ENCODE measurements at places on chromosomes 6 and 20. TPM values are rescaled to one million over a fixed set of nuclear protein-coding genes. Genes with fewer than 3 reads are reported as not detected.
A peak's percentile ranks its signal among the peaks of the same experiment; 100 is the strongest.

DNA sequence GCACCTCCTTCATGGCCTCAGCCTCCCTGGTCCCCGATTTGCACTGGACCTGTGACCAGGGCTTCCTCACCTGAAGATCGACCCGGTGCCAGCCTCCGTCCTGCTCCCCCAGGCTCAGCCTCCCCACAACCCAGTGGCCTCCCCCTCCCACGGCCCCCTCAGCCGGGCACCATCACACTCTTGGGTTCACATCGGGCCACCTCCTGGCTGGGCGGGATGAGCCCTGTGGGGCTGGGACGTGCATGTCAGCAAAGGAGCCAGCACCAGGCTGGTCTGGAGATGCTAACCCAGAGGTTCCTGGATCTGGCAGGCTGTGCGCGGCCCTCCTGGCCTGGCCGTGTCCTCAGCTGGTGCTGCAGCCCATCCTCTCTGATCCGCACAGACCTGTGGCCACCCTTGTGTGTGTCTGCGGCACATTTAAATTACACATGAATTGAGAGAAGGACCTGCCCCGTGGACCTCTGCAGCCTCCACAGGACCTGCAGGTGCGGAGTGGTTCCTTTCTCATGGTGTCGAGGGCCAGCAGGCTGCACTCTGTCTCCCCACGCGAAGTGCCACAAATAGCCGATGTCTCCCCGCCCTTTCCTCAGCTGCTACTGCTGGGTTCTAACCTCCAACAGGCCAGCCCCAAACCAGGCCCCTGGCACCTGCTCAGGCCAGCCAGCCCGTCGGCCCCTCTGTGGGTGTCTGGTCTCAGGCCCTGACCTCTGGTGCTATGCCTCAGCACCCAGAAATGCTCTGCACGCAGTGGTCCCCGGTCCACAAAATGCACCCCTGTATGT, 237.5 kb downstream of the ERMARD start:
- DNase-seq: no peak

DNA sequence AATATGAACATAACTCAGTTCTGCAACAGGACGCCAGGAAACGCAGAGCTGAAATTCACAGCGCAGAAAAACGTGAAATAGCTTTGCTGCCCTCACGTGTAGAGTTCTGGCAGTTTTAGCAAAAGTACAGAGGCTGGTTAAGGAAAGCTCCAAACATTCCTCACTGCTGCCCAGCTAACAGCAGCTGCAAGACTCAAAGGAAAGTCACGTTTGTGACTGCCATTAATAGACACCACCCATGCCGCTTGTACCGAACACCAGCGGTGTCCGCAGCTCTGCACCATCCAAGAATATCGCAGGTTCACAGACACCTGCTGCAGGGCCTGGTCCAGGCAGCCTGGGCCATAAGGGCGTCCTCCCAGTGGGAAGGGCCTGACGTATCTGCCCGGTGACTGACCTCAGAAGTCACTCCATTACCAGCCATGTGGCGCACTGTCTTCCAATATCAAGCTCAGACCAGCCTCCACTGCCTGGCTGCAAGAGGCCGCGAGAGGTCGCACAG, 61.4 kb downstream of the WDR27 start:
- peak; percentile 69 for DNase-seq

- peak; percentile 41 for DNase-seq
These were observed 364.1 kb upstream of the BTBD3 start for GRCh38 chr20:11553603-11554002.

- DNase-seq: peak; percentile 50
These were observed 547.2 kb downstream of the CD83 start for GRCh38 chr6:14664621-14665315.

GPSM3 gene
- 5.4 TPM for total RNA-seq

TMC2 gene
- not detected for total RNA-seq

CYP39A1 gene
- not detected for total RNA-seq

NCOA3 gene
- 36.6 TPM for total RNA-seq

MAFB gene
- 1.8 TPM for total RNA-seq
